CD8-positive, alpha-beta memory T cell (primary cell): ENCODE measurements at places on chromosomes 5 and 9. TPM values are rescaled to one million over a fixed set of nuclear protein-coding genes. Genes with fewer than 3 reads are reported as not detected.

The ADCY2 gene
- not detected for polyA plus RNA-seq

The FABP6 gene
- polyA plus RNA-seq: not detected

The PCDH12 gene
- 0.07 TPM for polyA plus RNA-seq

The PCDHGA6 gene
- polyA plus RNA-seq: 0.06 TPM

The PLAC8L1 gene
- not detected for polyA plus RNA-seq

The AQP7 gene
- not detected for polyA plus RNA-seq

The BDP1 gene
- polyA plus RNA-seq: 18.1 TPM

The PRELID2 gene
- polyA plus RNA-seq: 1.6 TPM

The PCDHA9 gene
- polyA plus RNA-seq: not detected

The TMEM161B gene
- 9.8 TPM for polyA plus RNA-seq

The AK1 gene
- 0.23 TPM for polyA plus RNA-seq

The TICAM2 gene
- polyA plus RNA-seq: 0.29 TPM

The SEMA6A gene
- 0.49 TPM for polyA plus RNA-seq

The CER1 gene
- not detected for polyA plus RNA-seq

The RGP1 gene
- polyA plus RNA-seq: 10.6 TPM

The PTPN3 gene
- polyA plus RNA-seq: not detected

The NR5A1 gene
- polyA plus RNA-seq: not detected

The SLC46A2 gene
- polyA plus RNA-seq: not detected

The DNM1 gene
- 0.18 TPM for polyA plus RNA-seq
